GM23338 (cell line): ENCODE measurements at places on chromosomes 12 and 14. TPM values are rescaled to one million over a fixed set of nuclear protein-coding genes. Genes with fewer than 3 reads are reported as not detected.
A peak's percentile ranks its signal among the peaks of the same experiment; 100 is the strongest.

DNA sequence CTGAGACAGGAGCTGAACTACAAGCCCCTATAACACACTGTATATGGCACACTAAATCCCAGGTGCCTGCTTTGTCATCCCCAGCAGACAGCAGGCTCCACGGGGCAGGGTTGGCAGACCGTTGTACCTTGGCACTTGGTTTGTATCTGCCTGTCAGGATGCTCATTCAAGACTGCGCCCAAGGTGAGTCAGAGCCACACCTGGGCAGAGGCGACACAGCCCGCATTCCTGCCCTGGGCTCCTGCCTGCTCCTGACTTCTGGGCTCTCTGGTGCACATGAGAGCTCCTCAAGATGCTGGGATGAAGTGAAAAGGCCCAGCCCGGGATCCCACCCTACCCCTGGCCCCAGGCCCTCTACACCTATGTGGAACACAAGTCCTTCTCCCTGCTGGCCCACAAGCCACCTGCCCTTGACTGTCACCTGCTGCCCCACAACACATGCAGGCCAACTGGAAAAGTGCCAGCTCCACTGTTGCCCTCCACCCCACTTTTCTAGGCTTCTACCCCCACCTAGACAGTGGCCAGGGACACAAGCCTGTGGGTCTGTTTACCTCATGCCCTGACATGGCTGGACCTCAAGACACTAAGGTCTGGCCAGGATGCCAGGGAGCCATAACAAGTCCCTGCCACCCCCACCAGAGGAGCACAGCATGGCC lies 30.8 kb upstream of the PNMA1 start:
- H3K27me3 ChIP-seq = no peaks in the 10 kb centered on the region
- H3K4me3 ChIP-seq = no peak overlapping the region
- H3K36me3 ChIP-seq = no peaks in the 10 kb centered on the region
- H3K4me1 ChIP-seq = peaks cover 42% of the 10 kb centered on the region

SRRM4 gene
- total RNA-seq = 0.63 and 0.93 TPM in 2 replicates

DNA sequence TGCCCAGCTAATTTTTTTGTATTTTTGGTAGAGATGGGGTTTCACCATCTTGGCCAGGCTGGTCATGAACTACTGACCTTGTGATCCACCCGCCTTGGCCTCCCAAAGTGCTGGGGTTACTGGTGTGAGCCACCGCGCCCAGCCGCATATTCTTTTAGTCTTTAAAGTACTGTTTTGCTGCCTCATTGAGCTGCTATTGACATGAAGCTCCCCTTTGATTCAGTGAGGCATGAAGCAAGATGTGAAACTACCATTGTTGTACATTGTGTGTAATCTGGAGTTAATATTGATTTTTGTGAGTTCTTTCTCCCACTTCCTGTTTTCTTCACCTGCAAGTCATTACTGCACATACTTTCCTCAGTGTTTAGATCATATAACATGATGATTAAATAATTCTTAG lies 80.8 kb downstream of the MNAT1 start:
- H3K36me3 ChIP-seq = no peaks in the 10 kb centered on the region
- H3K27ac ChIP-seq = no peak overlapping the region

DNA sequence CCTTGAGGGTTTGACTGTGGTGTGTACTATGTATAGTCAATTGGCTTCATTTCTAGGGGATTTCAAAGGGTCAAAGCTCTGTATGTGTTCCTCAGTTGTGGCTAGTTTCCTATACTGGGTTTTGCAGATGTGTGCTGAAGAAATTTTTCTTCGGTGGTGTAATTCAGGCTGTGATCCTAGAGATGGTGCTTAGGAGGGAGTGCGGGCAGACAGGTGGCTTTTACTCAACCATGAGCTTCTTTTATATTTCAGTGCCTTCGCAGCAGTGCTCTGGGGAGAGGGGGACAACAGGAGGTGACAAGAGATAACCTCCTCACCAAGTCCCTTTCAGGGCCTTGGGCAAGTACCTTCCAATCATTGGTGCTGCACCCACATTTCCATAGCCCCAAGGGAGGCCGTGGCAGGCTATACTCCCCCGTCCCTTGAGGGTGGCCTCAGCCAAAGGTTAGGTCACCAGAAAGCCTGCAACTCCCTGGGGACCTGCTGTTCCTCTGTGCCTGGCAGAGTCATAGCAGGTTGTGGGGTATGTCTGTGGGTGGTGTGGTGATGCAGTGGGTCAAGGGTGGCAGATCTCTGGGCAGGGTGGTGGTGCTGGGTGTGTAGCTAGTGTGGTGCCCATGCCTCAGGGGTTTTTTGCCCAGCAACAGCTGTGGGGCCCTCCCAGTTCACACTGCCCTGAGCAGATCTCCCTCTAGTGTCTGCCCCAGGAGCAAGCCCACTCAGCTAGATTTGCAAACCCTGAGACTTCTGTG lies 37.0 kb upstream of the TMX1 start:
- H3K27ac ChIP-seq = no peak overlapping the region
- no peaks in the 10 kb centered on the region for H3K27me3 ChIP-seq
- no peak overlapping the region for H3K4me3 ChIP-seq
- no peaks in the 10 kb centered on the region for H3K36me3 ChIP-seq
- 0 out of 2 replicates have a peak, but pooled peaks cover 7% of the 10 kb centered on the region for H3K4me1 ChIP-seq
- no peak for DNase-seq

GRCh38 chr12:92414170-92415070 lies 268.8 kb upstream of the BTG1 start:
- no peaks in the 10 kb centered on the region for H3K27me3 ChIP-seq
- no peaks in the 10 kb centered on the region for H3K4me1 ChIP-seq
- H3K36me3 ChIP-seq = no peaks in the 10 kb centered on the region
- no peak overlapping the region for H3K27ac ChIP-seq

DNA sequence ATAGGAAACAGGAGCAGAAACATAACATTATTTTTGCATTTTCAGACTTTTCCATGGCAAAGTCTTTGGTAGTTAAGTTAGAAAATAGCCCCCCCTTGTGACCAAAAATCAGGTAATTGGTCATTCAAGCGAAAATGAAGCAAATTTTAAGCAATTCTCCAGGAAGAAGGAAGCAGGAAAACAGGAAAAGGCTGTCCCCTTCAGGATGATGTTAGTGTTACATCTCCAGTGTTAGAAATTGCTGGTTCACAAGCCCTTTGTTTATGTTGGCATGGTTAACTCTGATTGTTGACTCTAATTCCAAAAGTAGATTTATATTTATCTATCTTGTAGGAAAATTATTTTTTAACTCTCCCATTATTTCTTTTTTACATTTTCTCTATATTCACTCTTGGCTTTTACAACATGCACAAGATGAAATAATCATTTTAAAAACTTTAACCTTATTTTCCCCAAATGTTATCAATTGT lies 18.8 kb upstream of the GAS2L3 start:
- no peaks in the 10 kb centered on the region for H3K27me3 ChIP-seq
- no peak overlapping the region for H3K27ac ChIP-seq
- peak; percentile 93 for DNase-seq
- H3K4me1 ChIP-seq = no peaks in the 10 kb centered on the region
- H3K36me3 ChIP-seq = no peaks in the 10 kb centered on the region

AQP6 gene
- total RNA-seq = not detected in 2 replicates
